Lung microvascular endothelial cell (primary cell): ENCODE measurements at places on chromosomes 1 and 21. TPM values are rescaled to one million over a fixed set of nuclear protein-coding genes. Genes with fewer than 3 reads are reported as not detected.
A peak's percentile ranks its signal among the peaks of the same experiment; 100 is the strongest.

GRCh38 chr1:32539584-32540571 is 651 bp downstream of the ZBTB8A start:
- DNase-seq: peak; percentile 54

DNA sequence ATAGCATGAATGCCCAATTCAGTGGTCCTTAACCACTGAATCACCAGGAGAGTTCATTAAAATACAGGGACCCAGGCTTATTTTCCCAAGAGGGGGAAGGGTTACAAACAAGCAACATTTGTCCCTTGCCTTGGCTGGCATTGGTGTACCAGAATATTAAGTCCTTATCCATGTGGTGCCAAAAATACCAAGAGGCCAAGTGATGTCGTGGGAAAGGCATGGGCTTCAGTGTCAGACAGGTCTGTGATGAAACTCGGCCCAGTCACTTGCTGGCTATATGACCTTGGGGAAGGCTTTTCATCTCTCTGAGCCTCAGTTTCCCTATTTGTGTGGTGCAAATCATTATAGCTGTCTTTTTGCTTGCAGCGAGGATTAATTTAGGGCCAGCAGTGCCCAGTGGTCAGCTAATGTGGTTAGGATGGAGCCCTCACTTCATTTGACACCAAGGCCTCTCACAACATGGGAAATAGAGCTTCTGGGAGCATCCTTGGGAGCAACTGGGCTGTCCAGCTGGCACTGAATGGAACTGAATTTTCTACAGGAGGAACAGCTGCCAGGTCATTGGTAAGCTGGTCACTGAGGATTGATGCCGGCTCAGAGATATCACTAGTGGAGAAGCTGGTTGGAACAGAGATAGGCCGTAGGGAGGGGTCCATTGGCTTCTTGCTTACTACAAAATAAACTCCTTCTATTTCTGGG is 77.2 kb upstream of the PPP2R5A start:
- no peak for DNase-seq

The CDK18 gene
- 0.20 and 0.44 TPM in 2 replicates for total RNA-seq

DNA sequence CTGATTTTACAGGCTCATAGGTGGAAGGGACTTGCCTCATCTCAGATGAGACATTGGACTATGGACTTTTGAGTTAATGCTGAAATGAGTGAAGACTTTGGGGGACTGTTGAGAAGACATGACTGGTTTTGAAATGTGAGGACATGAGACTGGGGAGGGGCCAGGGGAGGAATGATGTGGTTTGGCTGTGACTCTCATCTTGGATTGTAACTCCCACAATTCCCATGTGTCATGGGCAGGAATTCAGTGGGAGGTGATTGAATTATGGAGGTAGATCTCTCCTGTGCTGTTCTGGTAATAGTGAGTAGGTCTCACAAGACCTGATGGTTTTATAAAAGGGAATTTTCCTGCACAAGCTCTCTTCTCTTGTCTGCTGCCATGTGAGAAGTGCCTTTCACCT is 20.8 kb downstream of the SCYL3 start:
- no peak for DNase-seq

DNA sequence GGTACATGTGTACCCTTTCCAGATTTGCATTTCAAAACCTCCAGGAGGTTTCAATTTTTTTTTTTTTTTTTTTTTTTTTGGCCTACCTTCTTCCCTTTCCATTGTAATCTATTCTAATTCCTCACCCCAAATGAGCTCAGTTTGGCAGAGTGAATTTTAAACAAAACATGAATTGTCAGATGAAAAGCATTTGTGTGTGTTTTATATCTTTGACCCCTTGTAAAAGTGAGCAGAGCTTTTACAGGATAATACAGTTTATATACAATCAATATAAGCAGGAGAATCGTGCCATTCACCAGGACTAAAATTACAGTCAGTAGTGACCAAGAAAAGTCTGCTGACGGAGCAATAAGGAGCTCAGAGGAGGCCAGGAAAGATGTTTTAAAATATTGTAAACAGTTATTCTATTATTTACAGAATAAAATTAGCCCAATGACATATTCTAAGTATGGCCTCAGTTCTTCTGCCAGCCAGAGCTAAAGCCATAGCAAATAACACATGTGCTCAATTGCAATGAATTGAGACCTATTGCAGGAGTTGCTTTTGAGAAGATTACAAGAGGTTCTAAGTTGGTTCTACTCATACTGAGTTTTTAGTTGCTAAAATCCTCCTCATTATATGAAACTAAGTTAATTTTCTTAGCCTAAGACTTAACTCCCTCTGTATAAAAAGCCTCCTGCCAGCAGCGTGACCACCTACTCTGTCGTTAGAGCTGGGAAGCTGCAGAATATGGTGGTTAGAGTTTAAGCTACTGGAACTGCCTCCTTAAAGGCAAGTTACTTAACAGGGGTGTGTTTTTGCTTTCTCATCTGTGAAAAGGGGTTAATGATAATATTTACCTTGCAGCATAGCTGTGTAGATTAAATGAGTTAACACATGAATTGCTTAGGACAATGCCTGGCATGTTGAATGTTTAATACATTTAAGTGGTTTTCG is 50.8 kb upstream of the ZNF326 start:
- no peak for DNase-seq

The RSPO1 gene
- total RNA-seq: not detected in 2 replicates

The KLHDC7A gene
- total RNA-seq: not detected in 2 replicates

DNA sequence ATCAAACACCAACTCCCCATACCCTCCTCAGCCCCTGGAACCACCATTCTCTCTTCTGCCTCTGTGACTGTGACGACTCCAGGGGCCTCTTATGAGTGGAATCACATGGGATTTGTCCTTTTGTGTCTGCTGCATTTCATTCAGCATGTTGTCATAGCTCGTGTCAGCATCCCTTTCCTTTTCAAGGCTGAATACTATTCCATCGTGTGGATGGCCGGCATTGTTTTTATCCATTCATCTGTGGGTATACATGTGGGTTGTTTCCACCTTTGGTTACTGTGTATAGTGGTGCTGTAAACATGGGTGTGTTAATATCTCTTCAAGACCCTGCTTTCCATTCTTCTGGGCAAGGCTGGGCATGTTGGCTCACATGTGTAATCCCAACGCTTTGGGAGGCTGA is 17.1 kb upstream of the OBSCN start:
- no peak for DNase-seq

GRCh38 chr1:49397086-49397485 is 620.4 kb upstream of the BEND5 start:
- DNase-seq: no peak

GRCh38 chr21:41802684-41803083 is 35.8 kb upstream of the RIPK4 start:
- no peak for DNase-seq

The FCGR2B gene
- total RNA-seq: not detected in 2 replicates

DNA sequence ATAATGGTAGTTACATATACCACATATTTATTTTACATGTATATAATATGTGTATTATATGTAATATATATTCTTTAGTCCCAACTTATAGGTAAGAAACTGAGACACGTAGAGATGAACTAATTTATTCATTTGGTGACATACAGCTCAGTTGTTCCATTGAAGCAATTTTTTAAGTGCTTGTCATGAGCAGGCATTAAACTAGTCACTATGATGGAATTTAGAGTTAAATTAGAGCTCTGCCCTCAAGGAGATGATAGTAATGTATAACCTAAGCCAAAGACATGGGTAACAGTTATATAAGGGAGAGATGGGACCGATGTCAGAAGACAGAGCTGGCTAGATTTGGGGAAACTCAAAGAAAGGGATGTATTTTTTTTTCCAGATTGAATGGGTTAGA is 83.0 kb downstream of the ST6GALNAC5 start:
- DNase-seq: no peak

- no peak for DNase-seq
These were observed 48.3 kb downstream of the FGGY start for GRCh38 chr1:59345221-59345620.

DNA sequence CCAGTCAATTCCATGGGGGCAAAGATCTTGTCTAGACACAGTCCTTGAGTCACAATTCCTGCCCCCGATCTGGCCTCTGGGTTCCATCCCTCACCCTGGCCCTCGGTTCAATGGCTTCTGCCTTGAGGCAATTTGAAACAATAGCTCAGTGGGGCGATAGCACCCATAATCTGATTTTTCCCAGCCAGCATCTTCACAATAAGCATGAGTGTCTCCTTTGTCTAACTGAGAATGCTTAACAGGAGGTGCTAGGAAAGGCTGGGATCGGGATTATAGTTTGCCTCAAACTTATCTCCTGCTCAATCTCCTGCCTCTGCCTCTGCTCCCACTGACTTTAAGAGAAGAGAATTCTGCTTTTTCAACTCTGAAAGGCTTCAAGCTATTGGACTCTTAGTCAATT is 293.9 kb upstream of the PROX1 start:
- DNase-seq: no peak

The NCF2 gene
- total RNA-seq: under 0.01 TPM in 1 of 2 replicates, not detected in the other

GRCh38 chr1:198741744-198742143 is 102.9 kb downstream of the PTPRC start:
- DNase-seq: no peak

- DNase-seq: no peak
These were observed 39.5 kb upstream of the CNTN2 start for GRCh38 chr1:205003358-205004131.

The RGSL1 gene
- not detected in 2 replicates for total RNA-seq

GRCh38 chr1:23722652-23723051 is 20.6 kb upstream of the ELOA start:
- DNase-seq: no peak

- DNase-seq: no peak
These were observed 3.7 kb upstream of the SAMD11 start for GRCh38 chr1:920010-920409.

- no peak for DNase-seq
These were observed 24.3 kb downstream of the SUCO start for GRCh38 chr1:172557270-172557669.

The ST3GAL3 gene
- 7.2 and 9.9 TPM in 2 replicates for total RNA-seq

The OR2T33 gene
- total RNA-seq: not detected in 2 replicates

The MATN1 gene
- total RNA-seq: under 0.01 TPM in 2 replicates
